ENCODE measurements at places on chromosomes 3 and 15. TPM values are rescaled to one million over a fixed set of nuclear protein-coding genes. Genes with fewer than 3 reads are reported as not detected.

GRCh38 chr3:110165753-110166152 lies 828.4 kb upstream of the DPPA4 start:
- no peak for DNase-seq

- no peak for DNase-seq
Measured at GRCh38 chr3:11933529-11933928, 70.7 kb upstream of the SYN2 start.

CHDH gene
- polyA plus RNA-seq, result 4.8 TPM

GADL1 gene
- polyA plus RNA-seq, result 0.88 TPM

- DNase-seq, result no peak
Measured at GRCh38 chr3:65484964-65485363, 553.8 kb downstream of the MAGI1 start.

GRCh38 chr15:25543196-25543595 lies 104.4 kb upstream of the UBE3A start:
- DNase-seq, result peak; percentile 69

GRCh38 chr3:59820352-59820934 lies 770.6 kb upstream of the CFAP20DC start:
- no peak for DNase-seq

DNA sequence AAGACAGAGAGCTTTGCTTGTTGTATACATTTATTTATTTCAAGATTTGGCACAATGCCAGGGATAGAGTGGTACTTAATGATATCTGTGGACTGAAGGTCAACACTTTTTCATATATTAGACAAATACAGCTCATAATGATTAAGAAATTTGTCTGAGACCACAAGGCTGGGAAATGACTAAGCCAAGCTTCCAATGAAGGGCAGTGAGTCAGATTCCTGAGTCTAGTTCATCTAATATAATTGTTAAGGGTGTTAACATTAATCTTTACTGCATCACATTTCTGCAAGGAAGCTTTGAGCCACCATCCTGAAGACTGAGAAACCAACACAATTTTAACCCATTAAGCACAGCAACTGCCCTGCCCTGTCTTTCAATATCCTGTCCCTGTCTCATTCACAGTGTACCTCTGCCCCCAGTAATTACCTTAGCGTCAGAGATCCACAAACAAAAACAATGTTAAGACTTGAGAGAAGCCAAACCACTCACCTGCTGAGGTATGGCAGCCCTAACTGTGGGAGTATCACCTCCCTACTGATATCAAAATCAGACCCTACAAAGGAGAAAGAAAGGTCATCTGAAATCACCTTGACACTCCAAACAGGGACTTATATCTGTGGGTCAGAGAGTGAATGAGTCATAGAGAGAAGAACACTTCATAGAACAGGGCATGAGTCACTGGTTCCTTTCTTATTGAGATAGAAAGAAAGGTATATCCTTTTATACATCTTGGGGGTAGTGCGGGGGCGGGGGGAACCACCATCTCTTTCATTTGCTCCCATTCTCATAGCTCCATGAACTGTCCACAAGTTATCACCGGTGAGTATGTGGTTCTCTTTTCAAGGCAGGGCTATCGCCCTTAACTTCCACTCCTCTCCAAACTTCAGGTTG lies 74.7 kb downstream of the MAGI1 start:
- DNase-seq, result no peak

DNA sequence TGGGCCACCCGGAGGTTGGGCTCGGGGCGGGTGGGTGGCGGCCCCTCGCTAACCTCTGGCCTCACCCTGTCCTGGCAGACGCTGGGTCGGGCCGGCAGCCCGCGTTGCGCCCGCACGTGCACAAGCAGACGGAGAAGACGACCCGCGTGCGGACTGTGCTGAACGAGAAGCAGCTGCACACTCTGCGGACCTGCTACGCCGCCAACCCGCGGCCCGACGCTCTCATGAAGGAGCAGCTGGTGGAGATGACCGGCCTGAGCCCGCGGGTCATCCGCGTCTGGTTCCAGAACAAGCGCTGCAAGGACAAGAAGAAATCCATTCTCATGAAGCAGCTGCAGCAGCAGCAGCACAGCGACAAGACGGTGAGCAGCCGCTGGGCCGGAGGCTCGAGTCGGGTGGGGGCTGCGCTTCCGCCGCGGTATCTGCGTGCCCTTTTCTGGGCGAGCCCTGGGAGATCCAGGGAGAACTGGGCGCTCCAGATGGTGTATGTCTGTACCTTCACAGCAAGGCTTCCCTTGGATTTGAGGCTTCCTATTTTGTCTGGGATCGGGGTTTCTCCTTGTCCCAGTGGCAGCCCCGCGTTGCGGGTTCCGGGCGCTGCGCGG lies 3.7 kb downstream of the ISL2 start:
- no peak for DNase-seq

- no peak for DNase-seq
Measured at GRCh38 chr3:173750095-173750494, 352.6 kb downstream of the NLGN1 start.

GRCh38 chr15:68042156-68042854 lies 11.8 kb upstream of the PIAS1 start:
- DNase-seq, result no peak

SEMA3G gene
- polyA plus RNA-seq, result 7.0 TPM

DNA sequence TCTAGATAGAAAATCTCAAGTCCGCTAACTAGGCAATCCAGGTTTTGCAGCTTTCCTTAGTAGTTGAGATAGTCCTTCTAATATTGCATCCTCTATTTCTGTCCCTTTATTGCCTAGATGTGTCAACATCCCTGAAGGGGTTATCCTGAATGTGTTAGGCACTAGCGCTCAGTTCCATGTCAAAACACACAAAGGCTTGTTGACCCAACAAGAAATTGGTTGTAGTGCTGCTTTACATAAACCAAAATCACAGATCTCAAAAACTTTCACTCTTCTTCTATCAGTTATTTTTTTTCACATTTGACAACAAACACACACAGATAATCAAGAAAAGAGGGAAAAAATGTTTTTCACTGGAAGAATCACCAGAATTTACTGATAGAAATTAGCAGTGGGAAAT lies 51.4 kb upstream of the SOX2 start:
- no peak for DNase-seq

HIGD2B gene
- not detected for polyA plus RNA-seq

DNA sequence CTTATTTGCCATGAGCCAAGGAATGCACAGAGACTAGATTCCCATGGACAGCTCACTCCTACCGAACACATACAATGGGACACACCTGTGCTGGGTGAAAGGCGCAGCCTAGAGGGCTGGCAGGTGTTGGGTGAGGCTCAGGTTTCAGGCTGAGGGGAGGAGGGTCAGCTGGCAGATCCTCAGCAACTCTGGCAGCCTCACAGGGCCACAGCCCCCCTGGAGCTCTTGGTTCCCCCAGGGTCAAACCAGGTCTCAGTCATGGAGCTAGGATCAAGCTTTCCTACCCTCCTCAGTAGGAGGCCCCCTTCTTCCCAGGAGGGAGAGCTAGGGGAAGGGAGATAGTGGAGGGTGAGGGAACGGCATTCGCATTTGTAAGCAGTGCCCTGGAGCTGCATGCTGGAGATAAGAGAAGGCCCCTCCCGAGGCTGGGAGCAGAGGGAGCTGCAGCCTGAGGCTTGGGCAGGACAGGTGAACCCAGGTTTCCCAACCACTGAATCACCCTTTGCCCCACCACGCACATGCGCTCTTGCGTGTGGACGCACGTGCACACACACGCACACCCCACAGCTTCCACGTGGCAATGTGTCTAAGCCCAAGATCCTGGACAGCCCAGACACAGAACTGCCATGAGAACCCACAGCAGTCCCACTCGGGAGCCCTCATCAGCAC lies 26.3 kb upstream of the TFRC start:
- DNase-seq, result no peak

CTXN2 gene
- polyA plus RNA-seq, result not detected

CTXND1 gene
- polyA plus RNA-seq, result 28.5 TPM

NRG4 gene
- 3.0 TPM for polyA plus RNA-seq

HACD3 gene
- polyA plus RNA-seq, result 169 TPM

- peak; percentile 77 for DNase-seq
Measured at GRCh38 chr3:141105828-141106628, 54.9 kb downstream of the SPSB4 start.

EPHB1 gene
- polyA plus RNA-seq, result 3.8 TPM

DNA sequence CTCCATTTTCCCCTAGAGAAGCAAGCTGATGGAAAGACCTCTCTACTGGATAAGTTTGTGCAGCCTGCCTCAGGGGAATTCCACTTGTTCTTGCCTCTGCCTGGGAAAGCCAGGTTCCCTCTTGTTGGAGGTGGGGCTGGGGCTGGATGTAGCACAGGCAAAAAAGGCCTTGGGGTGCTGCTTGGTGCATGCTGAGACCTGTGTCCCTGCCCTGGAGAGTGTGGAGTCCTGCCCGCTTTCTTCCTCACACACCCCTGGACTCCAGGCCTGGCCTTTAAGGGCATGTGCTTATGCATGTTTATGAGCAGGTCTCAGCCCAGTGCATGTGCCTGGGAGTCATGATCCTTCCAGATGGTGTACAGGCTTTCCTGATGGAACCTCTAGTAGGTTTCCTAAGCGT lies 23.5 kb upstream of the JMJD7 start:
- DNase-seq, result no peak

DNA sequence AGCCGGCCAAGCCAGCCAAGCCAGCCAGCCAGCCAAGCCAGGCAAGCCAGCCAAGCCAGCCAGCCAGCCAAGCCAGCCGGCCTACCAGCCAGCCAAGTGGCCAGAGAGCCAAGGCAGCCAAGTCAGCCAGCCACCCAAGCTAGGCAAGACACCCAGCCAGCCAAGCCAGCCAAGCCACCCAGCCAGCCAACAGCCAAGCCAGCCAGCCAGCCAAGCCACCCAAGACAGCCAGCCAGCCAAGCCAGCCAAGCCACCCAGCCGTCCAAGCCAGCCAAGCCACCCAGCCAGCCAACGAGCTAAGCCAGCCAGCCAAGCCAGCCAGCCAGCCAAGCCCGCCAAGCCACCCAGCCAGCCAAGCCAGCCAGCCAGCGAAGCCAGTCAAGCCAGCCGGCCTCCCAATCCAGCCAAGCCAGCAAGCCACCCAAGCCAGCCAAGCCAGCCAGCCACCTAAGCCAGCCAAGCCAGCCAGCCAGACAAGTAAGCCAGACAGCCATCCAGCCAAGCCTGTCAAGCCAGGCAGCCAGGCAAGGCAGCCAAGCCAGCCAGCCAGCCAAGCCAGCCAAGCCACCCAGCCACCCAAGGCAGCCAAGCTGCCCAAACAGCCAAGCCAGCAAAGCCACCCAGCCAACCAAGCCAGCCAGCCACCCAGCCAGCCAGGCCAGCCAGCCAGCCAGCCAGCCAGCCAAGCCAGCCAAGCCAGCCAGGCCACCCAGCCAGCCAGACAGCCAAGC lies 200.5 kb downstream of the GOLGA6L6 start:
- DNase-seq, result no peak

GRCh38 chr15:51589881-51590568 lies 32.5 kb downstream of the DMXL2 start:
- DNase-seq, result no peak

GRCh38 chr3:61702453-61702852 lies 141.1 kb downstream of the PTPRG start:
- no peak for DNase-seq

LRRC31 gene
- polyA plus RNA-seq, result not detected

SOX14 gene
- polyA plus RNA-seq, result not detected

- no peak for DNase-seq
Measured at GRCh38 chr3:40037582-40037981, 228.2 kb downstream of the MYRIP start.

GRCh38 chr3:145719114-145719513 lies 441.9 kb downstream of the PLOD2 start:
- DNase-seq, result no peak

DNA sequence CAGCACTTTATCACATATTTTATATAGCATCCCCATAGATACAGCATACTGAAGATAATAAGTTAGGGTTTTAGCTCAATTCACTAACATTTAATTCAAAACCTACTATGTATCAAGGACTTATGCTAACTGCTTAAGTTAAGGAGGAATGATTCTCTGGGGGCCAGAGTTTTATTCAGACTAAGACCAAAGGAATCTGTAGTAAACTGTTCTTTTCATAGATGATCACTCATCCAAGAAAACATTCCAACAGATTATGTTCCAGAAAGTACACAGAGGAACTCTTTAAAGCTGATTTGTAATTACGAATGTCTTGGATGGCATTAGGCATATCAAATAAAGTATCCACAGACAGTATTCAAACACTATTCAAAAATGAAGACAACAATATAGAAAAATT lies 226.4 kb downstream of the SCAPER start:
- no peak for DNase-seq

GABRG3 gene
- 10.2 TPM for polyA plus RNA-seq

DNA sequence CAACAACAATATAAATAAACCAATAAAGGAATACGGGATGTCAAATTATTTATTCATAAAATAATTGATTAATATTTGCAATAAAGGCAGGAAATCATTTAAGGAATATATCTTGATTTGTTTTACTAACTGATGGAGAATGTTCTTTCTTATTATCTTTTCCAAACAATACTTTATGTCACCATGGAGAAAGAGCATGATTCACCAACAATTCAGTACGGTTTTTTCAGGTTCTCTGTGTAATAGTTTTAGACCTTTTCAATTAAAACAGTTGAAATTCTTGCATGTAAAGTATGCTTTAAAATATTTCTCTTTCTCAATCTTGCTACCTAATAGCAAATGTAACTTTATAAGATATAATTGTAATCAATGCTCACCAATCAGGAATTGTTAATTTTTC lies 41.7 kb upstream of the MBNL1 start:
- no peak for DNase-seq

FANCD2 gene
- polyA plus RNA-seq, result 15.5 TPM

DNA sequence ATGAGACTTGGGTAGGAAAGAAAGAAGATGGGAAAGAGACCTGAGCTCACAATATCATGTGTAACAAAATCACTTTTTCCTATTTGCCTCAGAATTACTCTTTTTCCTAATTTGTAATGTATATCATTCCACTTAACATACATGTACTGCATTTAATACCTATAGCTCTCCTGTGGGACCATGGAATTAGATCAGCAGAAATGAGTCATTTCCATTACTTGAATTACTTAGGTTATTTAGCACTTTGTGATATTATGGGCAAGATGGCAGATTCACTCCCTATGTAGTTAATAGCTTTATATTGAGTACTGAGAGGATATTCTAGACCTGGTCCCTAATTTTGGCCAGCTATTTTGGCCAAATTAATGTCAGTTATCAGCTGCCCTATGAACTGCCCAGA lies 70.5 kb downstream of the ZNF609 start:
- no peak for DNase-seq

GRCh38 chr15:68268405-68268804 lies 9.1 kb upstream of the FEM1B start:
- no peak for DNase-seq

NR2F2 gene
- polyA plus RNA-seq, result 150 TPM

GRCh38 chr3:9514956-9515355 lies 38.7 kb downstream of the LHFPL4 start:
- DNase-seq, result no peak

- no peak for DNase-seq
Measured at GRCh38 chr3:152621006-152621868, 213.7 kb upstream of the P2RY1 start.

All from right lung (tissue), 10 donors.